ENCODE measurements at places on chromosomes 12 and 14.

DNA sequence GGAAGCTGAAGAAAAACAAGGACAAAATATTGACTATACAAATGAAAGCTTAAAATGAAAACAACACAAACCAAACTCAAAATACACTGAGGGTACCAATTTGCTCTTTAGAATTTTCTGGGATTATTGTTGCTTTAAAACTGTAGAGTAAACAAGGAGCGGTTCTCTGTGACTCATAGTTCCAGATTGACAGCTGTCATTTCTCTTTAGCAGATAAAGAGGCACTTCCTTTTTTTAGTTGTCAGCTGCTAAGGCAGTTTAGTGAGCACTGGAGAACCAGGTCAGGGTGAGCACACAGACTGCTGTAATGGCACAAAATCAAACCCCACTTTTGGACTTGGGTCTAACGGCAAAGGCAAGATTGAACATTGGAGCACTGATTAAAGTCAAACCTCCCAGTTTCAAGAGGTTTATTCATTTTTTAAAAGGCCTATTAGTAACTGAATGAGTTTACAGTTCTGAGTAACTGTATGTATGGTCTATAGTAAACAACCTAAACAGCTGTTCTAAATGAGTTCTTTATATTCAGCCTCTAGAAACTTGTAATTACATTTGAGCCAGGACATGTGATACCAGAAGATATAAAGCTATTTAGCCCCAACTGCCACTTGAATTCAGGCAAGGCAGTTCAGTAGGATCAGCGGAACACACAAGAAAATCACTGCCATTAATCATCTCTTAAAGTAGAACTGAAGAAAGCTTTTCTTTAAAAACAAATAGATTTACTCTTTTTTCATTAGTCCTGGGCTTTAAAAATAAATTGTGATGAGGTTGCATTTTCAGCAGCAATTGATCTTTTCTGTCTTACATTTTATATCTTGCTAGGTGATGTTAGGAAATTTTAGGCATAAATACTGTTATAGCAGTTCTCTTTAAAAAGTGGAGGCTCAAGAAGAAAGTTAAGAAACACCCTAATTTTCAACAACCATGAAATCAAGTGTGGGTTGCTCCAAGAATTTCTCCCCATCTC lies 71.7 kb upstream of the PRICKLE1 start:
- no peak for DNase-seq

DNA sequence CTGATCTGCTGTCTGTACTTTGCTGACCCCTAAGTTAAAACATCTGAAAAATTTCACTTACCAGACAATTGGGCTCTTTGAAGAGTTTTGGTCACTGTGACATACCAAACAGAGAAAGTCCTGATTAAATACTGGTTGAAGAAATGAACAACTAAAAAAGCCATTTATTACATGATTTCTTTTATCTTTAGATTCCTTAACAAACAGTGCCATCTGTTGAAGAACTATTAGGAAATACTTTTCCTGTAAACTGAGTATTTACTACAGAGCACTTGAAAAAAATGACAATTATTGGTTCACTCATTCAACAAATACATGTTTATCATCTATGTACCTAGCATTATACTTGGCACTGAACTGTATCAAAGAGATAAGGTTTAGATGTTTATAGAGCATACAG lies 6.5 kb upstream of the WASHC4 start:
- DNase-seq = no peak

GRCh38 chr12:109573914-109574244 lies 285 bp downstream of the MVK start:
- DNase-seq = no peak

DNA sequence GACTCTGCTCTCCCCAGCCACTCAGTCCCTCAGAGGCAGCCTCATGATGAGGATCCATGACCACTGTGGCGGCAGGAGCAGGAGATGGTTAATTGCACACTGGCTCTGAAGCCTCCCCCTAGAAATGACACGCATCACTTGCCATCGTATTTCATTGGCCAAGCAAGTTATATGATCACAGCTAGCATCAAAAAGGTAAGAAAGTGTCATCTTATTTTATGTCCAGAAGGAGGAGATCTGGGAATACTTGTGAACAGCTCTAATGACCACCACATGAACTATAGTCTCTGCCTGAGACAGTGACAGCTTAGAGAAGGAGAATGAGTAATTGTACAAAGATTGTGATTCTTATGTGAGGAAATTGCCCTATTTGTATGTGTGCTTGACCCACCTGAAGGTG lies 363.4 kb downstream of the NUAK1 start:
- no peak for DNase-seq

DNA sequence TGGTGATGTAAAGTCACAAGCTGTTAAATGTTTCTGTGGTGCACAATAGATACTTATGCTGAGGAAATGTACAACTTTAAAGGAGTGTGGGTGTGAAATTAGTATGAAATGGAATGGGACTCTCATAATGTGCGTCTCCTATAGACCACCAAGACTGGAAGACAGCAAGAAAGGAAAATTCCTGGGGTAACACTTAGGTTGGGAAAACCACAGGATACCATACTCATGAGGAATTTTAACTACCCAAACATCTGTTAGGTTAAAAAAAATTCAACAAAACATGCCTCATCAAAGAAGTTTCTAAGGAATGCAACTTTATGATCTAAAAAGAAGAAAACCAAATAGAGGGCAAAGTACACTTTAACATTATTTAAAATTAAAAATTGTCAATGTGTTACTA lies 113.7 kb upstream of the MYF6 start:
- DNase-seq = no peak

- DNase-seq = no peak
Observed at GRCh38 chr14:96902004-96902403, 104.8 kb downstream of the VRK1 start.

GRCh38 chr12:20404576-20405346 lies 36.4 kb downstream of the PDE3A start:
- DNase-seq = no peak

DNA sequence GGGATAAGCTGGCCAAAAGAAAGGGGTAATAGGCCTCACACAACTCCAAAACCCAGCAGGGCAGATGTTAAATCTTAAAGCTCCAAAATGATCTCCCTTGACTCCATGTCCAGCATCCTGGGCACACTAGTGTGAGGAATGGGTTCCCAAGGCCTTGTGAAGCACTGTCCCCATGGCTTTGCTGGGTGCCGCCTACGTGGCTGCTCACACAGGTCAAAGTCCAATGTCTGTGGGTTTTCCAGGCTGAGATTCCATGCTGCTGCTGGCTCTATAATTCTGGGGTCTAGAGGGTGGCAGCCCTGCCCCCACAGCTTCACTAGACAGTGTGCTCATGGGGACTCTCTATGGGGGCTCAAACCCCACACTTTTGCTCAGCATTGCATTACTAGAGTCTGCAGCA lies 145.3 kb upstream of the GRIN2B start:
- no peak for DNase-seq

GRCh38 chr14:85366226-85366625 lies 163.7 kb upstream of the FLRT2 start:
- no peak for DNase-seq

DNA sequence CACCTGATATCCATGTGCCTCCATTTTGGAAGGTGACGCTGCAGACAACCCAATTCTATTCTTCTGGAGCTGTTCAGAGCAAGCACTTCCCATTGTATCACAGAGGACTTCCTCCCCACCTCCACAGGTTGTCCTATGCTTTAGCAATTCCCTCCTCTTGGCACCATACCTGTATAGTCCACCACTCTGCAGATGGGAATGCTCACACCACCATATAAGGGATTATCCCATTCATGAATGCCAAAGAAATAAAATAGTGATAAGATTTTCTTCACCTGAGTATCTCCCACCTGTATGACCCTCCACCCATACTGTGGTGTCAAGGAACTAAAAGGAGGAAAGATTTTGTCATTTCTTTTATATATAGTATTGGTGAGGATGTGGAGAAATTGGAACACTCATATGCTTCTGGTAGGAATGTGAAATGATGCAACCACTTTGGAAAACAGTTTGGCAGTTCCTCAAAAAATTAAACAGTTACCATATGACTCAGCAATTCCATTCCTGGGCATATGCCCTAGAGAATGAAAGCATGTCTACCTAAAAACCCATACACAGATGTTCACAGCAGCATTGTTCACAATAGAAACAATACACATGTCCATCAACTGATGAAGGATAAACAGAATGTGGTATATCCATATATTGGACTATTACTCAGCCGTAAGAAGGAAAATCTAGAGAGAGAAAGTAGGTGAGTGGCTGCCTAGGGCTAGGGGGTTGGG lies 75.2 kb downstream of the FIGNL2 start:
- no peak for DNase-seq

DNA sequence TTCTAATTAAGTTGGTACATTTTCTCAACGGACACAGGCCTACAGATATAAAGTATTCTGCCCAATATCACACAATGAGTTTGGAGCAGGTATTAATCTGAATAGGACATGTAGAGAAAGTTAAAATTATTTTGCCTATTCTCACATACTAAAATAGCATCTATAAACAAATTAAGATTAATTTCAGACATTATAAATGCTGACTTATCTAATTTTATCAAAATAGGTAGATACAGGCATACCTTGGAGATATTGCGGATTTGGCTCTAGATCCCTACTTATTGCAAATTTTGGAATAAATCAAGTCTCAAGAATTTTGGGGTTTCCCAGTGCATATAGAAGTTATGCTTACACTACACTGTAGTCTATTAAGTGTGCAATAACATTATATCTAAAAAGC lies 41.0 kb upstream of the GRIP1 start:
- no peak for DNase-seq

- DNase-seq = no peak
Observed at GRCh38 chr12:86743875-86744536, 487.8 kb upstream of the MGAT4C start.

DNA sequence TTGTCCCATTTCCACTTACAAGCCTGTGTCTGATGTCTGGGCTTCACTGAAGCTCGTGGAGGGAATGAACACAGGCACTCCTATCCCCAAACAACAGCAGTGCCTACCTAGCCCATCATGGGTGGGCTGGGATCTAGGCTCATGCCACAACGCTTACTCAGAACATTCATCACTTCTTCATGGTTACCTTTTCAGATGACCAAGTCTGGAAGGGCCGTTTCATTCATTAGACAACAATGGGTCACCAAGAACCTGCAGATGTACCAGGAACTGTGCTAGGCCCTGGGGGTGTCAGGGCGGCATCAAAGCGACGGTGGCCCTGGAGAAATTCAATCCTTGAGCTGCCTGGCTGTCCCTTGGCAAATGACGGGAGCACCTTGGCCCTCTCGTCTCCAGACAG lies 64.9 kb upstream of the FZD10 start:
- no peak for DNase-seq

- no peak for DNase-seq
Observed at GRCh38 chr12:24881227-24881626, 67.7 kb downstream of the BCAT1 start.

GRCh38 chr14:96030108-96030760 lies 8.9 kb upstream of the C14orf132 start:
- no peak for DNase-seq

DNA sequence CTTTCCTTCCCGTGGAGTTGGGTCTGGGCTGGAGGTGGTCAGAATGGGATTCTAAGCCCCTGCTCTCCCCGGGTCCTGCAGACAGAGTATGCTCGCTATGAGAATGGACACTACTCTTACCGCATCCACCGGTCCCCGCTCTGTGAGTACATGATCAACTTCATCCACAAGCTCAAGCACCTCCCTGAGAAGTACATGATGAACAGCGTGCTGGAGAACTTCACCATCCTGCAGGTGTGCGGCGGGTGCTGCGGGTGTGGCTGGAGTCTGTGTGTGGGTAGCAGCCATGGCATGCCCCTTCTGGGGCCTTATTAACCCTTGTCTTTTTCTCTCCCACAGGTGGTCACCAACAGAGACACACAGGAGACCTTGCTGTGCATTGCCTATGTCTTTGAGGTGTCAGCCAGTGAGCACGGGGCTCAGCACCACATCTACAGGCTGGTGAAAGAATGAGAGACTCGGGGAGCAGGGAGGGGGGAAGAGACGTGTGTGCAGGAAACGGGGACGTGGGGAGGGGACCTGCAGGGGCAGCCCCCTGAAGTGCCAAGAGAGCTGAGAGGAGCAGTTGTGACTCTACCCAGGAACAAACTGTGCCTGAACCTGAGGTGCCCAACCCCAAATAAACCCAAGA lies 37.0 kb upstream of the TSPAN9 start:
- no peak for DNase-seq

DNA sequence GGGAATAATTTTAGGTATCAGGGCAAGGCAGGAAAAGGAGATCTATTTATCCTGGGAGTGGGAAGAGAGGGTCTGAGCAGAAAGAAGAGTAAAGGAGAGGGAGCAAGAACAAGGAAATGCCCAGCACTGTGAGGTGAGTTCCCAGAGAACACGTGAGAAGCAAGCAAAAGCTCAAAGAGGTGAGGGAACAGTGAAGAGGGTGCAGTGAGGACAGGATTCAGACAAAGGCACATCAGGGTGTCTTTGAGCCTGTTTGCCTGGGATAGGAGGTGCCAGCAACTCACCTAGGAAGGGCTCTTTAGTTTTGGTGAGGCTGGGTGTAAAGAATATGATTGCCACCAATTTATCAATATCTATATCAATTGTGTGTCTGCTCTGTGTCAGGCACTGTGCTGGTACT lies 88.9 kb upstream of the NRXN3 start:
- no peak for DNase-seq

GRCh38 chr14:45039390-45039789 lies 44.5 kb upstream of the PRPF39 start:
- DNase-seq = no peak

- no peak for DNase-seq
Observed at GRCh38 chr12:91618281-91618680, 435.7 kb upstream of the DCN start.

GRCh38 chr14:68819260-68819691 lies 26.4 kb upstream of the ZFP36L1 start:
- DNase-seq = peak; percentile 69

DNA sequence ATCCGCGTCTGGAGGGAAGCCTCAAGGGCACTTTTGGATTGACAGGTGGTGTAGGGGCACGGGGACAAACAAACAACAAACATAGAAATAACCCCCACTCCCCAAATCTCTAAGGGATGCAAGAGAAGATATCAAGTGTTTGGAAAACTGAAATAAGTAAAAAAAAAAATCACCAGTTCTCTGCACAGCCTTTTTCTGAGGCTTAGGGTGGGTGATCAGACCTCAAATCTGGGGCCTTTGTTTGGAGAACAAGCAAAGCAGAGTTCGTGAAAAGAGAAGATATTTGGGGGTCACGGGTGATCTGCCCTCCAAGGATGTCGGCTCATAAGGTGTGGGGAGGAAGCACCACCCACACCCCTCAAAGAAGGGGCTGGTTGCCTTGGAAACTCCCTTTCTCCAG lies 10.7 kb downstream of the TBX5 start:
- no peak for DNase-seq

- no peak for DNase-seq
Observed at GRCh38 chr14:72726444-72726843, 167.5 kb downstream of the DPF3 start.

DNA sequence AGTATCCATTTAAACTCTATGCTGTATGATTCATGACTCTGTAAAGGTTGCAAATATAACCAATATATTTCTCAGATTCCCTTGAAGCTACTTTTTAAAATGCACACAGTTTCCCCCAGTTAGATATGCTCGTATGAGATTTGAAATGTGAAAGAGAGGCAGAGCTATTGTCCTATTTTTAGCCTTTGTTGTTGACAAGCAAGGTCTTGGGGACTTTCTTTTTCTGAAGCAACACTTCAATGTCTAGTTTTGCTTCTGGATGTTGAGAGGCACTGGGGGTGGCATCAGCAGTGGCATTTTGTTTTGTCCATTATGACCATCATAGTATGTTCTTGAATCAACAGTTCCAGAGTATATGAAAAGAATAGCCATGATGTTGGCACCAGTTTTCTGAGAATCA lies 63.4 kb downstream of the ASCL1 start:
- no peak for DNase-seq

GRCh38 chr14:75141062-75141461 lies 14.2 kb upstream of the NEK9 start:
- DNase-seq = no peak
